Stimulated activated CD8-positive, alpha-beta memory T cell treated with anti-CD3 and anti-CD28 coated beads, Interleukin-7, amount 100 ng/mL, for 1 hour (primary cell): ENCODE measurements at places on chromosomes 5 and 9.

GRCh38 chr5:43099640-43100039 lies 21.1 kb upstream of the ZNF131 start:
- DNase-seq = no peak

DNA sequence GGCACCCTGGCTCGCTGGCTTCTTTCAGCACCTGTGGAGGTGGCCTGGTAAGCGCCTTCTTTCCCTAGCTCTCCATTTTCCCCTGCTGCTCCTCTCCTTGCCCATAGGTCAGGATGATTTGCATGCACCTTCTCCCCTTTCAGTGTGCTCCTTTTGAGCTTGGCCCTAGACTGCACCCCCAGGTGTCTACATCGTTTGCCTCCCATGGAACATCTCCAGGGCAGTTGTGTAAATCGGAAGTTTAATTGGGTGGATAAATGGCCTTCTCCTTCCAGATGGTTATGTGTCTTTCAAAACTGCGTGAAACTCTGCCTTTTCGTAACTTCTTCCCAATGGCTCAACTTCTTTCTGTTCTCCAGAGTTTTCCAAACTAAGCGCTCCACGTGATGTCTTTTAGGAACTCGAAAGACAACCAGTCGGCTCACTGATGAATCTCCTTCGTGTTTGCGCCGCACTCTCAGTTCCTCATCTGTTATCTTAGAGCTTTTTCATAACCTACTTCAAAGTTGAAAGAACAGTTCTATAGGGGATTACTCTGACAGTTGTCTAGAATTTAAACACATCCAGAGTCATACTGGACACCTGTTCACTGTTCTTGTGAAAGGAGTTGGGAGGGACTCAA lies 1.7 kb downstream of the ADAMTS19 start:
- no peak for DNase-seq

DNA sequence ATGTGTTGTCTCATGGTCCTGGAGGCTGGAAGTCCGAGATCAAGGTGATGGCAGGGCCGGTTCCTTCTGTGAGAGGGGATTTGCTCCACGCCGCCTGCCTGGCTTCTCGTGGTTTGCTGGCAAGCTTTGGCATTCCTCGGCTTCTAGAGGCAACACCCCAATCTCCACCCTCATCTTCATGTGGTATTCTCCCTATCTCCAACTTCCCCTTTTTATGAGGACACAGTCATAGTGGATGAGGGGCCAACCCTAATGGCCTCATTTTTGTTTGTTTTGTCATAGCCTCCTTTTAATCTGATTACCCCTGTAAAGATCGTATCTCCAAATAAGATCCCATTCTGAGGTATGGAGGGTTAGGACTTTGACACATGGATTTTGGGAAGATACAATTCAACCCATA lies 41.7 kb upstream of the CLK4 start:
- no peak for DNase-seq

- no peak for DNase-seq
These were observed 21.6 kb upstream of the ANGPTL2 start for GRCh38 chr9:127143920-127144465.

- no peak for DNase-seq
These were observed 4.9 kb upstream of the OLFM1 start for GRCh38 chr9:135082536-135082935.

GRCh38 chr5:8633259-8633658 lies 764.3 kb downstream of the MTRR start:
- DNase-seq = no peak

GRCh38 chr9:111386386-111386785 lies 56.4 kb upstream of the OR2K2 start:
- no peak for DNase-seq

GRCh38 chr9:89811886-89812450 lies 207.2 kb downstream of the GADD45G start:
- no peak for DNase-seq

DNA sequence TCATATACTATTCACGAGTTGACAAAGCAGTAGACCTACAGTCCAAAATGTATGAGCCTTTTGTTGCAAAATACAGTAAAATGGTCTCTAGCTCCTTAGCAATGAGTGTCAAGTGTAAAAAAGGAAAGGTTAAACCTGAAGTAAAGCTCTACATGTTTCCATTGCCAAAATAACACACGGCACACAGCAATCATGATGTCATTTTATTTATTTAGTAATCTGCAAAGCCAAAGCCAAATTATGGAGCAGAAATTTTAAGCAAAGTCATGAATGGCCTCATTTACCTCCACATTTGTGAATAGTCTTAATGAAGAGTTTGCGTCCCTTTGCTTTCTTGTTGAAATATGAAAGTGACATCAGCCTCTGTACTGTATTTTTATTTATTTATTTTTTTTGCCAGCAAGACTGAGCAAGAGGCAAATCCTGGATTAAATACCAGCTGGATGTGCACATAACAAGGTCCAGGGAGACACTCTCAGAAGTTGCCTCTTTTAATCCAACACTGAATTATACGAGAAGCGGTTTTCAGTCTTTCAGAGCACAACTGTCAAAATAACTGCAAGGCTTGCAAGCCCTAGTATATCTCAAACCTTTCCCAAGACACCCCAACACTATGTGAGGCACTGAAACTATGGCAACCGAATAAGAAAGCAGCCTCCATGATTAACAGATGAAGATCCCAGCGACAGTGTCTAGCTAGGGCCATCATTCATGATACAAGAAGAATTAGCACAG lies 9.7 kb downstream of the SEMA6A start:
- no peak for DNase-seq

GRCh38 chr9:27194401-27195091 lies 85.5 kb downstream of the TEK start:
- no peak for DNase-seq

GRCh38 chr5:102222772-102223171 lies 73.3 kb downstream of the SLCO4C1 start:
- no peak for DNase-seq

GRCh38 chr9:121398374-121398773 lies 28.3 kb upstream of the STOM start:
- DNase-seq = no peak

- no peak for DNase-seq
These were observed 5.7 kb downstream of the MAPKAP1 start for GRCh38 chr9:125701351-125701750.

DNA sequence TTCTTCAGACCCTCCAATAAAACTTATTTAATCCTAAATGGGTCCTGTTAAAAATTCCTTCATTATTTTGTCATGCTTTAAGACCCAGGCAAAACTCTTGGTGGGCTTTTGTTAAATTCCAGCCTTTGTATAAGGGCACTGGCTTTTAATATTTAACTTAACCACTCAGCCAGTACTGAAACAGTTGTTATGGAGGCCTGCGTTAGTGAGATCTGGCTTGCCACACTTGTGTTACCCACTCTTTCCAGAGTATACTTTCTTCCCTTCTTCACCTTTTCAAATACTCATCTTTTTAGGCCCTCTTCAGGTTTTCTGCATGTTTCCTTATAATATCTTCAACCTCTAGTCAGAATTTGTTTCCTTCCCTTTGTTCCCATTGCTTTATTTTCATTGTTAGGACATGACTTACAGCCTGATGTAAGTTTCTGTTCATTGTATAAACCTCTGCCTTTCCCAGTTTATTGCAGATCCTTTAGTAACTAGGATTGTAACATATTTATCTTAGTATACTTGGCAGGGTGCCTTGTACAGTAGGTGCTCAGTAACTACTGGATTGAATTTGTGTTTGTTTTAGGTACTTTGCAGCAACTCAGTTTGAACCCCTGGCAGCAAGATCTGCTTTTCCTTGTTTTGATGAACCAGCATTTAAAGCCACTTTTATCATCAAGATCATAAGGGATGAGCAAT lies 48.8 kb downstream of the LNPEP start:
- no peak for DNase-seq

GRCh38 chr5:142982821-142983200 lies 212.6 kb downstream of the ARHGAP26 start:
- no peak for DNase-seq

DNA sequence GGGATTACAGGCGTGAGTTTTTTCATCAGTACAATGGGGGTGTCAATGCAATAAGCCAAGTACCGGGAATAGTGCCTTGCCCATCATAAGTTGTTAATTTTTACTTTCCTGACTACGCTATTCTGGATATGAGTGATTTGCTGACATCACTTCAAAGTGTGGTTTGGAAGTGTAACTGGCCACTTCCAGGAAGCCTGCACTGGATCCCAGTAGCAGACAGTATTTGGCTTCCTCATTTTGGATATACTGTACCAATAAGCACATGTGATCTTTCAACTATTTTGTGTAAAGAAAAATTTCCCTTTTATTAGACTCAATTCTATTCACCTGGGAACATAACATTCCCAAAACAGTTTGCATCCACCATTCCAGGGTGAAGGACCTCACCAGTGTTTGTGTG lies 417.7 kb upstream of the KLF4 start:
- DNase-seq = no peak

DNA sequence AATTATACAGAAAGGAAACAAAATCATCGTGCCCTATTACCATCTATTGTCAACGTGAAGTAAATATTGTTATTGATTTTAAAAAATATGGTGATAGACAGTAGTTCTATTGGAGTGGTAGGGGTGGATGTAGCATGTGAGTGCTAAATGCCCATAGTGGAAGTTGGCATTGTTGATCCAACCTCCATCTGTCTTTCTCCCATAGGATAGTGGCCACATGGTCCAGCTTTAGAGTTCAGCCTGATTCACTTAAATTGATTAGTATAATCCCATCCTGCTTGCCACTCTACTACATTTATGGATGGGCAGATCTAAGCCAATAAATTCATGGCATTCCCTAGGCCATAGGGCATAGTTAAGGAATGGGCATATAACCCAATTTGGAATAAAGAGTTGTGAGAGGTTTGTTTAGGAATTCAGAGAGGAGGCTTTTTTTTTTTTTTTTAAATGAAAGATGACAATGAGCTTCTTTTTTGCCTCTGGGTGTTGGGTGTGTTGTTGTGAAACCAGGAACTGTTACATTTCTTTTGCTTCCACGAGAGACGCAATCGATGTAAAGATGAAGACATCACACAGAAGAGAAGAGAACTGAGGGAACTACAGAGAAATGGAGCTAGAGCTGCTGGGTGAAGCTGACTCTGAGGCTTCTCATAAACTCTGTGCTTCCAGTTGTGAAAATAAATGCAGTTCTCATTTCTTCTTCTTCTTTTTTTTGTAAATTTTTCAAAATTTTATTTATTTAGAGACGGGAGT lies 12.5 kb upstream of the CHD1 start:
- DNase-seq = no peak

- DNase-seq = no peak
These were observed 133.9 kb upstream of the MTAP start for GRCh38 chr9:21668516-21668915.

- no peak for DNase-seq
These were observed 18.0 kb downstream of the TRIM7 start for GRCh38 chr5:181186986-181187499.

DNA sequence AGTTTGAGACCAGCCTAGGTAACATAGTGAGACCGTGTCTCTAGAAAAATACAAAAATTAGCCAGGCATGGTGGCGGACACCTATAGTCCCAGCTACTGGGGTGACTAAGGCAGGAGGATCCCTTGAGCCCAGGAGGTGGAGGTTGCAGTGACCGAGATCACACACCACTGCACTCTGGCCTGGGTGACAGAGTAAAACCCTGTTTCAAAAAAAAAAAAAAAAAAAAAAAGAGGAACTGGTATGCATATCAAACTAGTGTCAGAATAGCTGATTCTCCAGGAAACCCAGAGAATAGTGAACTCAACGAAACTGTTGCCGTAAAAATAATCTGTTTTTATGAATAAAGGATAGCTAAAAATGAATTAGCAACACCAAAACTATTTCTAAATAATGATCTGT lies 126.6 kb upstream of the BASP1 start:
- DNase-seq = no peak

GRCh38 chr5:58803056-58803455 lies 220.2 kb downstream of the RAB3C start:
- DNase-seq = no peak

DNA sequence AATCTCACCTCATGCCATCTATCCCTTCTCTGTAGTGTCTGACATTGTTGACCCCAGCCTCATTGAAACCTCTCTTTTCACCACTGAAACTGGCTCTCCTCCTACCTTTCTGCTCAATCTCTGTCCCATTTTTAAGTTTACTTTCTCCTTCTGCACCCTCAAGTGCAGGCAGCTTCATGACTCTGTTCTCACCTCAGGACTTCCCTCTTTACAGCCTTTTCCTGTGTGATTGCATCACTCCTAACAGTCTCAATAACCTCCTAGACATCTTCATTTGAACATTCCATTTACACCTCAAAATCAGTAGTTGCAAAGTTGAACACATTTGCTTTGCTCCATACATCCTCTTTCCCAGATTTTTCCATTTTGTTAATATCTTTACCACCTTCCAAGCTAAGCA lies 172.1 kb downstream of the RASEF start:
- DNase-seq = no peak

DNA sequence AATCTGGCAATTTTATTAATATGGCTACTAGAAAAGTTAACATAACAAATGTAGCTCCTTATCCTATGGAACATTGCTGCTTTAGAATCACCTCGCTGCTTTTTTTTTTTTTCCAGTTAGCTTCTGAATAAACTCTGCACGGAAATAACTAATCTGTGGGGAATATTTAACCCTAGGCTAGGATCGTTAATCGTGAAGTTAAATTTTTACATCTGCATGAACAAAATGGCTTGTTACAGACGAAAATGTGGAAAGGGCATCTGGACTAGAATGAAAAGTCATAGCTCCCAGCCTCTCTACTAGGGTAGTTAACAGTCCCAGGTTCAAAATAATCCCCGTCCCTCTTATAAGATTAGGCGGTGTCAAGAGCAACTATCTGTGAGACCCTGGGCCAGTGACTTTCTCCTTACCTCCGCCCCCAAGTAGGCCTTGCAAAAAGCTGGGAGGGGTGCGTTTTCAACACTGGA lies 470 bp upstream of the SLC22A5 start:
- DNase-seq = no peak

DNA sequence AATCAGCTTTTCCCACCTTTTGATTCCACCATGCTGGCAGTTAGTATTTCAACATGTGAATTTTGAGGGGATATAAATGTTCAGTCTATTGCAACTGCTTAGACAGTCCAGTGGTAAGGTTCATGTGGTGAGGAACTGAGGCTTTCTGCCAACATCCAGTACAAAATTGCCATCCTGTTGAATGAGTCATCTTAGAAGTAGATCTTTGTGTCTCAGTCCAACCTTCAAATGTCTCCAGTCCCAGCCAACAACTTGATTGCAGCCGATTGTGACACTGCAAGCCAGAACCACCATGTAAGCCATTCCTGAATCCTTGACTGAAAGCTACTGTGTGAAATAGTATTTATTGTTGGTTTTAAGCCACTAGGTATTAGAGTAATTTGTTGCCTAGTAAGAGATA lies 331.5 kb upstream of the GRIN3A start:
- DNase-seq = no peak

DNA sequence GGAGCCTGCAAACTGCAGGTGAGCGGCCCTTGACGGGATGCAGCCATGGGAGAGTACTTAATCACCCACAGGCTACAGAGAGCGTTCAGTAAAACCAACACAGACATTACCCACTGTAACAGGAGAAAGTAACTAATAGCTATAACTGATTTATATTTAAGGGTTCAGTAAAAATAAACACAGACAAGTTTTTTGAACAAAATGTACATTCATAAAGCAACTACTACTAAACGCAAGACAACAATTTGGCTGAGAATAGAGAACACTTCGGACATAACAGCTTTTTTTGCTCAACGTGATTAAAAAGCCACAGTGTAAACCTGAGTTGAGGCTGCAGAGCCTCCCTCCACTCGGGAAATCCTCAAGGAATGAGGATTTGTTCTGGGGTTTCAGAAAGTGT lies 61.7 kb downstream of the LIFR start:
- no peak for DNase-seq
